Mammary epithelial cell (primary cell): ENCODE measurements at places on chromosomes 5 and 9. TPM values are rescaled to one million over a fixed set of nuclear protein-coding genes. Genes with fewer than 3 reads are reported as not detected.

GRCh38 chr5:142495531-142495930 is 170.7 kb upstream of the SPRY4 start:
- no peak for DNase-seq

DNA sequence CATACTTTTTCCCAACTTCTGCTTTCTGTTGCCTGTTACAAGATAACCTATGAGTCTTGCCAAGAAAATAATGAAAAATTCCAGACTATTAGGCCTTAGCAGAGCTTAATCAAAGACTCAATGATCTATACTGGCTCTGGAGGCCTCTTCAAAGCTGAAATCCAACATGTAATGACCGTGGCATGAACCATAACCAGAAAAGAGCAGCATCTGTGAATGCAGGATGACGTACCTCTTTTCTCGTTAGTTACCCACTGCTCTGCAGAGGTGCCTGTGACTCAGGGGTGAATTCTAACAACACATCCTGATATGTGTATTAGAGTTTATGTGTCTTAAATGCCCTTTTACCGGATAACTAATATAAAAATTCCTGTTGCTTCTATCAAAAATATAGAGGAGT is 645.4 kb downstream of the PRELID2 start:
- no peak for DNase-seq

- peak; percentile 74 for DNase-seq
Observed at GRCh38 chr9:120946259-120946658, 19.7 kb upstream of the TRAF1 start.

DNA sequence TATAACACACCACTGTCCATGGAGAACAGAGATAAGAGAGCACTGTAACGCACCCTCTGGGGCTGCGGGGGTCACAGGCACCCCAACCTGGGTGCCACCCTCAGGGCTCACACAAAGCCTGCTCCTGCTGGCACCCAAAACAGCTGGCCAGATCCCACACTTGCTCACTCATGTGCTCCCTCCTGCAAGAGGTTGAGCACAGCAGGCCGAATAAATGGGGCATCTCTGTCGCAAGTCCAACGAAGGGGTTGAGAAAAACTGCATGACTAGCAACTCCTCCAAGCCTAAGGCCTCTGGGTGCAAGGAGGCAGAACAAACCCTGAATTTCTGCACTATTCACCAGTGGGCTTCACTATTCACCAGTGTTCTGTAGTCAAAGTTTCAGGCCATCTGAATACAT is 80.3 kb downstream of the SECISBP2 start:
- no peak for DNase-seq

DNA sequence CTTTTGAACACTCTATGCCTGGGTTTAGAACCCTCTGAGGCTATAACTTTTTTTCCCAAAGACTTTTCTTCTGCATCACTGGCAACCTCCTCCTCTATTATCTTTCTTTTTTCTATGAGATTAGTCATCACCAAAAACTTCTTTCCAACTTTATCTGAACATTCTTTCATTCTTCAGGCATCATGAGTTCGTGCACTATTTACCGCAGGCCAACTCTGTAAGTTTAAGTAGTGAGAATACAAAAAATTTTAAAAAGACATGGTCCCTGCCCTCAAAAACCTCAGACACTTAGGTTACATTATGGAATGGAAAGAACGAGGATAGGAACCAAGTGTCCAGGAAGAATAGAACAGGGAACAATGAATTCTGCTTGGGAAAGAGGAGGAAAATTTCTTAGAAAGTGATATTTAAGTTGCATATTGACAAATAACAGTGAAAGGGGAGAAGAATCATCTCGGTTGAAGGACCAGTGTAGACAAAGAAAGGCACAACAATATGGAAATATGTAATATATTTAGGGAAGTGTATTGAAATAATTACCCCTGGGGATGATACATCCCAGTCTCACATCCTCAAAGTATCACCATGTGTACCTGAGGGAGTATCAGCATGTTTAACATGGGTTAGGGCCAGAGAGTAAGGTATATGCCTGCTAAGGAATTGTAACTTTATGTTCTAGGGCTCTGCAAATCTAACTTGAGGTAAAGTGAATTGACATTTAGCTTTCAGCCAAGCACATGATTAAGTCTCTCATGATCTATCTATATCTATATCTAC is 196.5 kb upstream of the NREP start:
- no peak for DNase-seq

- peak; percentile 45 for DNase-seq
Observed at GRCh38 chr9:126301985-126302603, 24.5 kb upstream of the MVB12B start.

DNA sequence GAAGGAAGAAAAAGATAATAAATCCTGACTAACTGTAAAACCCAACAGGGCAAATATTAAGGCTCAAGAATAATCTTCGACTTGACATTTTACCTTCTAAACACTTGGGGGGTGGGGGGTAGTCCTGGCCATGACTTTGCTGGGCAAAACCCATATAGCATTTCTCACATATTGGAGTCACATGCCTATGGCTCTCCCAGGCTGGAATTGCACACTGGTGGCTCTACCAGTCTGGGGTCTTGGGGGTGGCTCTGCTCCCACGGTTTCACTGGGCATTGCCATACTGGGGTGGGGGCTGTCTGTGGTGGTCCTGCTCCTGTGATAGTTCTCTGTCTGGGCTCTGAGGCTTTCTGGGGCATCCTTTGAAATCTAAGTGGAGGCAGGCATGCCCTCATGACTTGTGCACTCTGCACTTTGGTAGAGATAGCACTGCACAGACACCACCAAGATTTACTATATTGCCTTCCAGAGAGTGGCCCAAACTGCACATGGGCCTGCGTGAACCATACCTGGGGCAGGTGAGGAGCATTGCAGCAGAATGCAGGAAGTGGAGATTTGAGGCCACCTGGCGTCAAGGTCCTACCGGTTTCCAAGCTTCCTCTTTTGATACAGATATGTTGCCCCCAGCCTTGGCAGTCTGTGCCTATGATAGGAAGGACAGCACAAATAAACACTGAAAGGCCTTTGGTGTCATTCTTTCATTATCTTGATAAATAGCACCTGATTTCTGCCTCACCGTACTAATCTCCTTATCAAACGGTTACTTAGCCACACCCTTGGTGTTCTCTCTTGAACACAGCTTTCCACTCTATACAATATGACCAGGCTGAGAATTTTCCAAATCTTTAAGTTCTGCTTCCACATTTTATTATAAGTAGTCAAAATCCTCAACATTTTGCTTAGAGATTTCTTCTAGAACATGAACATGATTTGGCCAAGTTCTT is 29.8 kb downstream of the BAAT start:
- DNase-seq, result no peak

DNA sequence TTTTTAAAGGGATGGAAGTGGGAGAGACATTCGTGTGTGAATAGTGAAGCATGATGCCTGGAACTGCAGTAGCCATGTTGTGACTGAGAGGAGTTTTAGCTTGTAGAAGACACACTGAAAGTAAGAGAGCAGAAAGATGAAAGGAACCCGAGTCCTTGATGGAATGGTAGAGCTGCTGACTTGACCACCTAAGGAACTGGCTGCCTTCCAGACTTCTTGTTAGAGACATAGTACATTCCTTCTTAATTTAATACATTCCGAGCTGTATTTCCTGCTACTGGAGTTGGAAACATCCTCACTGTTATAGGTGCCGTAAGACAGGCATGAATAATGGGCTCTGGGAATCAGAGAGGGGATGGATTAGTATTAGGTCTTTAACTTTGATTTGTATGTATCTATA is 7.4 kb downstream of the CER1 start:
- no peak for DNase-seq

DNA sequence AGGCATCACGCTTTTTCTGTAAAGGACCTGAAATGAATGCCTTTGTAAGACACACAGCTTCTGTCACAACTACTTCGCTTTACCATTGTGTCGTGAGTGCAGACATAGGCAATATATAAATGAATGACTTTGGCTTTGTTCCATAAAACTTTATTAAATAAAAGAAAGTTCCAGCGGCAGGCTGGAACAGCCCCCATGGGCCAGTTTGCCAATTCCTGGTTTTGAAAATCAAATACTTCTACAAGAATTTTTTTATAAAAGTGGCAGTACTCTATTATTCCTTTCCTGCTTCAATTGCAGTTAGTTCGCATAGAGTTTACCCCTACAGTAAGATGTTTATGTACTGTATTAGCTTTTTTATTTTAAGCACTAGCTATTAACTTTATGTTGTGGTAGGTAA is 53.7 kb downstream of the SRFBP1 start:
- no peak for DNase-seq

- DNase-seq, result peak; percentile 92
Observed at GRCh38 chr5:9269014-9269413, 276.9 kb downstream of the SEMA5A start.

GRCh38 chr9:99118782-99119466 is 14.0 kb downstream of the TGFBR1 start:
- DNase-seq, result no peak

- DNase-seq, result no peak
Observed at GRCh38 chr9:71941998-71942567, 30.6 kb downstream of the C9orf85 start.

DNA sequence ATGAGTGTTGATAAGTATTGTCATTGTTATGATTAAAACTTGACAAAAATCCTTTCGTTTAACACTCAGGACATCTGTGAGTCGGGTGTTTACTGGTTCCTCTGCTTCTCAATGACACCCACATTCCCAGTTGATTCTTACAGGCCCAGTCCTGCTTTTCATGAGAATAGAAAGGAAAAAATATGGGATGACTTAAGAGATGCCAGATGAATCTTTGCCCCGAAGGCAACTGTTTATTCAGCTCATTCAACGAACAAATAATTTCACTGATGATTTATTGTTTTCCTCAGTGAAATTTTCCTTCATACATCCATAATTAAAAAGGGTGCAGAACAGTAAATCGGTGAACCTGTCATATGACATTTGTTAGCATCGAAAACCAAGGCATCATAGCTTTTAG is 452.4 kb upstream of the WWC1 start:
- DNase-seq, result peak; percentile 52

DNA sequence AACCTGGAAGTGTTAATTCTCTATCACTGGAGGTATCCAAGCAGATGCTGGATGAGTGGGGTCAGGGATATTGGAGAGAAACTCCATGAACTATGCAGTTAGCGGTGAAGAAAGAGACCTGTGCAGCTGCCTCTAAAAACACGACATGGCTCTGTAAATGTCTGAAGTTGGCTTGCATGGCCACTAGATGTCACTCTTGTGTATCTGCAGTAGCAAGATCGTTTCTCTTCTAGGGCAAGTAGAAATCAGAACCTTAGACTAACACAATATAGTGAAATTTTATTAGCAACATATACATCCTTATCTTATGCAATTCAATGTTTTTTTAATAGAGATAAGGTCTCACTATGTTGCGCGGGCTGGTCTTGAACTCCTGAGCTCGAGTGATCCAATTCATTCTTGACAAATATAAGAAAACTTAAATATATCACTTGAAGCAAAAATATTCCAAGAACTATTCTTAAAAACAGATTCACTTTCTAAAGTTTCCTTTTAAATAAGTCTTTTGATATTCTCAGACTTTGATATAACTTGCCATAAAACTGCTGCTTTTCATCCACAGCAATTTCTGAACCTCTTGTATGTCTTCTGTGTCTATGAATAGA is 2.9 kb downstream of the OR2S2 start:
- DNase-seq, result peak; percentile 63

- no peak for DNase-seq
Observed at GRCh38 chr9:563200-563599, 278.3 kb upstream of the DMRT1 start.

GRCh38 chr5:91282210-91282609 is 100.9 kb downstream of the ARRDC3 start:
- no peak for DNase-seq

- no peak for DNase-seq
Observed at GRCh38 chr5:175742290-175742994, 84.6 kb downstream of the HRH2 start.

DNA sequence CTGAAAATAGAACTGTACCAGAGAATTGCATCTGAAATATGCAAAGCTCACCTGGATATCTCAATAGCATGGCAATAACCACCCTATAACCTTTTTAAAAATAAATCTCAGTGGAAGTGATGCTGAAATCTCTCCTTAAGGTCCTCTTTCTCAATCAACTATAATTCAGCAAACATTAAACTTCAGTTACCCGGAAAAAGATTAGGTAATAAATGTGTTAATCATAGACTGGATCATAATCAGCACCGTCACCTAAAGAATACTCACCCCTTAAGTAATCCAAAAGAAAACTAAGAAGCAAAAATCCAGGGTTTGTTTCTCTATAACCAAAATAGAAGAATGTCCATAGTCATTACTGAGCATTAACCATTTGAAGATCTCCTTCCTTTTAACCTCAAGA is 44.3 kb upstream of the DENND4C start:
- peak; percentile 22 for DNase-seq

DNA sequence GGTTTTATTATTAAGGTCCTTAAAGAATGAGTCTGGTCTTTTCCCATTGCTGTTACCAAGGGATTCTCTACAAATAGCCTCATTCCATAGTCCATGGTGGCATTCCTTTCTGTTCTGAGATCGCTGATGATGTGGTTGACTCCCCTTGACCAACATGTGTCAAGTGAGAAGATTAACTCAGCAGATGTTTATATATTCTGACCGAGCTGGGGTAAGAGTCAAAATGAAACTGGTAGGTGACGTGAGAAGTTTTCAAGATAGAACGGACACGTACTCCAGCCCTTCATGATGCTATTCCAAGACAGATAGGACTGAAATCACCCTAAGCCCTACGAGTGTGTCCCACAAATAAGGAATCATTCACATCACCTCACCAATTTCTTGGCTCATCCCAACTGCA is 155.5 kb upstream of the WWC1 start:
- DNase-seq, result no peak

DNA sequence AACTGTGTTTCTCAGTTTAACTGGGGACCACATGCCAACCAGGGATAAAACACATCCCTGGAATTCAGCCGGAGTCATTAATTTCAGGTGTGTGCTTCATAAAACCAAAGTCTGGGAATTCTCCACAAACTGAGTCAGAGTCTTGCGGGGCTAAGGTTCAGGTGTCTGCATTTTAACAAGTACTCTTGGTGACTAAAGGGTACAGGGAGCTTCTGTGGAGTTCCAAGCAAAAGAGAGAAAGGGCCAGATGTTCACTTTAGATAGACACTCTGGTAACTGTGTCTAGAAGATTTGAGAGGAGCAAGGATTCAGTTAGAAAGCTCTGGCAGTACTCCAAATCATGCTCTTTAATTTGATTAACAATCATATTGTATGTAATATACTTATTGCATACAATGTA is 4.0 kb downstream of the NADK2 start:
- DNase-seq, result peak; percentile 40

The SPATA31A3 gene
- total RNA-seq, result not detected

The MCTP1 gene
- total RNA-seq, result 16.8 and 31.9 TPM in 2 replicates

The CCDC180 gene
- total RNA-seq, result 1.3 TPM

The OTP gene
- not detected for total RNA-seq

The RRAGA gene
- total RNA-seq, result 51.4 and 87.5 TPM in 2 replicates

The BASP1 gene
- 76.6 and 97.9 TPM in 2 replicates for total RNA-seq

The CLIC3 gene
- 27.0 TPM for total RNA-seq

The SPAG8 gene
- total RNA-seq, result 0.83 TPM

The N4BP3 gene
- 2.2 and 2.3 TPM in 2 replicates for total RNA-seq

The SERF1A gene
- 11.5 TPM for total RNA-seq
